Uterus (tissue), 4 donors: ENCODE measurements at places on chromosomes 7 and 10. TPM values are rescaled to one million over a fixed set of nuclear protein-coding genes. Genes with fewer than 3 reads are reported as not detected.

Gene INHBA
- total RNA-seq: 6.9 TPM

Gene XRCC2
- 8.7 TPM for total RNA-seq

Gene EN2
- total RNA-seq: 2.1 TPM

Gene POU6F2
- total RNA-seq: not detected

Gene GPR15LG
- not detected for total RNA-seq

- DNase-seq: no peak
- no peak overlapping the region for H3K4me3 ChIP-seq
- peaks cover 5% of the 10 kb centered on the region for H3K4me1 ChIP-seq
- no peaks in the 10 kb centered on the region for H3K27me3 ChIP-seq
- no peaks in the 10 kb centered on the region for H3K36me3 ChIP-seq
Observed at GRCh38 chr10:131722525-131723264, 178.1 kb upstream of the PPP2R2D start.

DNA sequence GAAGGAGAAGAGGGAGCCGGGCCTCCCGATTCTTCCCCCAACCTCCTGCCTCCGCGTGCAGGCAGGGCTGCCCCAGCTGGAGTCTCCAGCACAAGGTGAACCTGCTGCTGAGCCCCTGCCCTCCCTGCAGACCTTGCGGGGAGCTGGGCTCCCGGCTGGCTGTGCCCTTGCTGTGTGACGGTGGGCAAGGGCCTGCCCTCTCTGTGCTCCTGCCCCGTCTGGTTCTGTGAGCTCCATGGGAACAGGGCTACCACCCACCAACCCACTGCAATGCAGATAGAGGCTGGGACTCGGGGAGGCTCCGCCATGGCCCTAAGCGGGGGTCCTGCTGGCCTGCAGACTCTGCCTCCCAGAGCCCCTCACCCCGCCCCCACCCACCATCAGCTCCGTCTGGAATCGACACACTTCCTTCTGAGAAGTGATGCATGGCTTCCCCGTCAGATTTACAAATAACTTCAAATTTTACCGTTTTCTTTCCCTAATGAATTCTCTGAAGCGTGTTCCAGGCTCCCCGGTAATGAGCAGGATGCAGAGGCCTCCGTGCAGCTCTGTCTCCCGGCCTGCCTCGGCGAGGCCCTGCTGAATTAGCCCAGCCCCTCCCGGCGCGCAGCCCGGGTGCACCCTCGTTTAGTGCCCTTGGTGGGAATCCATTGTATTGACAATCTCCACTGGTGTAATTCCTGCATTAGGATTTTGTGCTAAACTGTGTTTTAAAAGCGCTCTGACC, 111.0 kb downstream of the MICALL2 start:
- no peaks in the 10 kb centered on the region for H3K36me3 ChIP-seq
- H3K27me3 ChIP-seq: no peaks in the 10 kb centered on the region
- H3K27ac ChIP-seq: no peak overlapping the region
- no peaks in the 10 kb centered on the region for H3K4me1 ChIP-seq
- H3K4me3 ChIP-seq: no peak overlapping the region

DNA sequence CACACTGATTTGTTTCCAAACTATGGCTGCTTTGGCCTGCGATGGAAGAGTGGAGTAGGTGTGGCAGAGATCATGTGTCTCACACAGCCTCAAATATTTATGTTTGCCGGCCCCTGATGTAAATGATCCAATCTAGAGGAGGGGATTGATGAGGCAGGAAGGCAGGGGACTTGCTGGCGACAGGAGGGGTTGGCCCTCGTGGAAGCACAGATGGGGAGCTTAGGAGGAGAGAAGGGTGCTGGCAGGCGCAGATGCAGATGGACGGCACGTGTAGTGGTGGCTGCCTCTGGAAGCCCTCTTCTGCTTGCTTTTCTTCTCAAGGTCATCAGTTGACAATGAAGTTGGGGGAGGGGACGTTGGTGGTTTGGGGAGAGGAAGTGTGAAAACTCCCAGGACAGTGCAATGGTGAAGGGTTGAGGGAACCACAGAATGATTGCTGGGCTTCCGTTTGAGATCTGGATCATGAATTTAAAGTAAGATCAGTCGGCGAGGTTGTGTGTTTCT, 15.4 kb downstream of the COL13A1 start:
- no peak for DNase-seq
- no peaks in the 10 kb centered on the region for H3K27me3 ChIP-seq
- H3K27ac ChIP-seq: no peak overlapping the region
- no peak overlapping the region for H3K4me3 ChIP-seq
- no peaks in the 10 kb centered on the region for H3K36me3 ChIP-seq

DNA sequence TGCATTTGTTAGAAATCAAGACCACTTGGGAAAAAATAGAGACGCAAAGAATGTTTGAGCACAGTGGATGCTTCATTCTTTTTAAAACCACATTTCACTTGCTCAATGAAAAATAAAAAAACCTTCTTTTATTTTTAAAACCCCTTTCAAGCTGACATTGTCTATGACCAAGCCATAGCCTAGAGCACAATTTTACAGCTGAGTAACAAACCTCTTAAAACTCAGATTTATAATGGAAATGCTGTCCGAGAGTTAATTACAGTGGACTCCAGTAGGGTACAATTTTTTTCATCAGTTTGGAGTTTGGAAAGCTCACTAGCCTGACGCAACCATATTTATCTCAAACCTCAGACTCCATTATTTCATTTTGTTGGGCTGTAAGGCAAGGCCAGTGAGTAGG, 116.3 kb downstream of the RNLS start:
- no peak for DNase-seq
- H3K36me3 ChIP-seq: no peaks in the 10 kb centered on the region
- H3K4me1 ChIP-seq: no peaks in the 10 kb centered on the region
- no peak overlapping the region for H3K4me3 ChIP-seq
- peak overlapping the region; percentile 50 for H3K27ac ChIP-seq
- H3K27me3 ChIP-seq: no peaks in the 10 kb centered on the region

DNA sequence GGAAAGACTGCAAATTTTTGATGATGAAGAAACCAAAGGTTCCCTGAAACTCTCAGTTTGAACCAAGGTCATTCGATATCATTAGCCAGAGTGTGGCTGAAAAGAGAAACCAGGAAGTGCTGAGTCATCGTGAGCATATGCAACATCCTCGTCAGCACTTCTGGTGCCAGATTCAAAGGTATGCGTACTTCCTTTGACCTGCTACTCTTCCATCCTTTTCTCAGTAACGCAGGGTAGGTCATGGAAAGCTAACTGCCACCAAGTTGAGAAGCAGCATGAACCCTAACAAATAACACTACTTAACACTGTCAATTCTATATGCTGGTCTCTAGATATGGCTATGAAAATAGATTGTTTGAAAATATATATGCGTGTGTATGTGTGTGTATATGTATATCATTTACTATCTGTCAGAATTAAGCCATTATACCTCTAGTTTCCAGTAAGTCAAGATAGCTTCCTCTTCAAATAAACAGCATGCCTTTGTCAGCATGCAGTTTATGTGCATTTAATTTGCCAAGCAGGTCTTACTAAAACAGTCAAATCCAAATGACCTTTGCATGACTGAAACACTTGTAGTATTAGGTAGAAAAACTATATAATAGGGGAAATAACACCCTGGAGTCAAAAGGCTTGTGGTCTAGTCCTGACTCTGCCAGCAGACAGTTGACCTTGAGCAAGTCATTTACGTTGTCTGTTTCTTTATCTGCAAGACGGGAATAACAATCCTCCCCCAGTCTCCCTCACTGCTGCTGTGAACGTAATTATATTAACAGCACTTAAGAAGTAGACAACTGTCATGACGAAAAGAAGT, 26.4 kb downstream of the CDK6 start:
- DNase-seq: peak; percentile 58
- H3K36me3 ChIP-seq: no peaks in the 10 kb centered on the region
- no peaks in the 10 kb centered on the region for H3K27me3 ChIP-seq

GRCh38 chr7:85567983-85568382, 381.1 kb upstream of the SEMA3D start:
- no peaks in the 10 kb centered on the region for H3K27me3 ChIP-seq
- no peak for DNase-seq
- H3K36me3 ChIP-seq: no peaks in the 10 kb centered on the region
- no peak overlapping the region for H3K4me3 ChIP-seq

DNA sequence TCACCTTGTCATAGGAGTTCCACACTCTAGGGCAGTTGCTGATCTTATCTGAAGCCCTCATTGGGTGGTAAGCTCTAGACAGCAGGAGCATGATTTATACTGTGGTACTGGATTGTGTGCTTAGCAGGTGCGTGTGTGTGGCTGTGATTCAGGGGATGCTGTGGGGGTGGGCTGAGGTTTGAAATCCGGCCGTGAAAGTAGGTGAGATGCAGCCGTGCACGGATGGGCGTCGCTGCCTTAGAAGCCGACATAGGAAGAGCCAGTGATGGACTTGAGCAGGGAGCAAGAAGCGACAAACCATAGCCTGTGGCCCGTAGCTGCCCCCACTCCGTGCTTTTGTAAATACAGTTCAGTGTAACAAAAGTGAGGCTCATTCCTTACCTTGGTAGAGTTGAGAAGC, 38.2 kb downstream of the PROSER2 start:
- H3K27me3 ChIP-seq: no peaks in the 10 kb centered on the region
- H3K36me3 ChIP-seq: no peaks in the 10 kb centered on the region
- no peak overlapping the region for H3K27ac ChIP-seq

GRCh38 chr7:44973610-44974401, 5.0 kb downstream of the MYO1G start:
- H3K4me3 ChIP-seq: no peak overlapping the region
- no peak overlapping the region for H3K27ac ChIP-seq
- no peaks in the 10 kb centered on the region for H3K4me1 ChIP-seq

DNA sequence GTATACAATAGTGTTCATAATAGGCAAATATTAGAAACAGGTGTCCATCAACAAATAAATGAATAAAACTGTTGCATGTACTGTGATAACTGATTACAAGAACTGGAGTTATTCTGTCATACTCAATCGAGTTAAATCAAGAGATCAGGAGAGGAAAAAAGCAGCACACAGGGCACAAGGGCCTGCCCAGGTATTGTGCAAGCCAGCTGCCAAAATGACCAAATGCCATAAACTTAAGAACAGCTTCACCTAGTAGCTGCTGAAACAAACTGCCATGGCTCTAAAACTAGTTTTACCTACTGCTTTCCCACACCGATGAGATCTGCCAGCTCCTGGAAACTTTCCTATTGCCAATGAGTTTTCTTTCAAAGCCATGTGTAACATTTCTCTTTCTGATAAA, 12.2 kb downstream of the GSAP start:
- no peaks in the 10 kb centered on the region for H3K36me3 ChIP-seq
- H3K27me3 ChIP-seq: no peaks in the 10 kb centered on the region
- H3K27ac ChIP-seq: no peak overlapping the region
- no peak for DNase-seq
- H3K4me3 ChIP-seq: no peak overlapping the region

GRCh38 chr7:101501351-101501750, 127.7 kb downstream of the MYL10 start:
- H3K4me1 ChIP-seq: no peaks in the 10 kb centered on the region
- H3K4me3 ChIP-seq: no peak overlapping the region
- no peak overlapping the region for H3K27ac ChIP-seq
- no peaks in the 10 kb centered on the region for H3K36me3 ChIP-seq
- DNase-seq: no peak
- H3K27me3 ChIP-seq: no peaks in the 10 kb centered on the region

DNA sequence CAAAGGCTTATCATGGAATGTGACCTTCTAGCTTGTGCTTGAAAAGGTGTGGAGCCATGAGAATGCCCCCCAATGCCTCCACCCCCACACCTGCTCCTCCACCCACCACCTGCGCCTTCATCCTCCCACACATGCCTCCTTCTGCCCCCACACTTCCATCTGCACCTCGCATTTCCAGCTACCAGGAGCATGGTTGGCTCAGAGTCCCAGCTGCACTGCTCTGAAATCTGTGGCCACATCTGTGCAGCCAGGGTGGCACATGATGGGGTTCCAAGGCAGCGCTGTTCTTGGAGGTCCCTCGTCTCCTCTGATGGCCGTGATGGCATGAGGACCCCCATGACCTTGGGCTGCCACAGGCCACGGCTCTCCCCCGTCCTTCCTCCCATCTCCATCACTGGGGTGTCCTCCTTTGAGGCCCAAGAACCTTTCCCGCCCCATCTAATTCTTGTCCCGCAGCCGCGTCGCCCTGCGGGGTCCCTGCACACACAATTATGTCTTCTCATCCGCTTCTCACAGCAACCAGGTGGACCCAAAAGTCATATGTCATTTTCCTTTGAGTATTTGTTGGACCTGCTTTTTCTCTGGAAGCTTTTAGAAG, 40.6 kb upstream of the CNPY1 start:
- H3K36me3 ChIP-seq: no peaks in the 10 kb centered on the region
- H3K27me3 ChIP-seq: no peaks in the 10 kb centered on the region
- no peak overlapping the region for H3K4me3 ChIP-seq
- H3K4me1 ChIP-seq: no peaks in the 10 kb centered on the region

GRCh38 chr10:107433605-107434004, 269.1 kb upstream of the SORCS1 start:
- no peak overlapping the region for H3K4me3 ChIP-seq
- H3K27me3 ChIP-seq: no peaks in the 10 kb centered on the region
- H3K4me1 ChIP-seq: no peaks in the 10 kb centered on the region

DNA sequence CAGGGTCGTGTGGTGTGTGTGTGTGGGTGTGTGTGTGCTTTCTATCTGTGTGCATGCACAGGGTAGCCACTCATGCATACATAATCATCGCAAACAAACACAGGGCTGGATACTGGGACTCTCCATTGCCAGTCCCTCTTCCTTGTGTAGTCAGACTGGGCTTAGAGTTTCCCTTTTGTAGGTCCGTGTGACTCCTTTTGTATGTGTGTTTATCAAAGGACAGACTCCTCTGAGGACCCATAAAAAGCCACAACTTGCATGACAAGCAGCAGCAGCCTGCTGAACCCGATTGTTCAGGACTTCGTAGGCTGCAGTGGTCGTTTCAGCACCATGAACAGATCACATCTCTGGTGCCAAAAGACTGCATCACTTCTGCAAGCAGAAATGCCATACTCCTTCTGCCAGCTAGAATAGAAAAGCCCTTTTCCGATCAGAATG, 895 bp downstream of the VSTM2A start:
- H3K27ac ChIP-seq: no peak overlapping the region
- no peak overlapping the region for H3K4me3 ChIP-seq
- no peaks in the 10 kb centered on the region for H3K36me3 ChIP-seq
- DNase-seq: no peak
- peaks cover 35% of the 10 kb centered on the region for H3K27me3 ChIP-seq

- peak overlapping the region; percentile 47 for H3K27ac ChIP-seq
- no peak overlapping the region for H3K4me3 ChIP-seq
- DNase-seq: peak; percentile 56
- no peaks in the 10 kb centered on the region for H3K27me3 ChIP-seq
- peaks cover 10% of the 10 kb centered on the region for H3K4me1 ChIP-seq
Observed at GRCh38 chr7:37211097-37211880, 237.4 kb downstream of the ELMO1 start.
